Fibroblast of the aortic adventitia (primary cell): ENCODE measurements at places on chromosomes 2 and 18. TPM values are rescaled to one million over a fixed set of nuclear protein-coding genes. Genes with fewer than 3 reads are reported as not detected.

GRCh38 chr2:127737892-127738291 is 36.6 kb downstream of the SFT2D3 start:
- DNase-seq = peak; percentile 16

DNA sequence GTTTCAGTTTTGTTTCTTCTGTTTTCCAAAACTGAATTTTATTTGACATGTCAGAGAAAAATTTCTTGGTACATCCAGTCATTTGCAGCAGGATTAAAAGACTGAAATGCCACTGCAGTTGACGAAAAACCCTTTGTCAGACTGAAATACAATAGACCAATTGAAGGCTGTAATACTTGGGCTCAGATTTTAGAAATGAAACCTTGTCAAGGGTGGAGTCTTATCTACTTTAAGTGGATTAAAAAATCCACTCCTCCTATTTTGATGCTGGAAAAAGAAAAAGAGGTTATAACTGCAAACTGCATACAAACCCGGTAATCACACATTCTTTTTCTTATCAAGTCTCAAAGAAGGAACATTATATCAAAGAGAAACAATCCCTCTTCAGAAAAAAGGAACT is 80.2 kb upstream of the NEUROD1 start:
- DNase-seq = no peak

- no peak for DNase-seq
Observed at GRCh38 chr2:196104066-196104465, 35.4 kb upstream of the DNAH7 start.

- peak; percentile 88 for DNase-seq
Observed at GRCh38 chr2:111135910-111136297, 15.2 kb downstream of the BCL2L11 start.

- no peak for DNase-seq
Observed at GRCh38 chr2:43104763-43105162, 121.6 kb downstream of the ZFP36L2 start.

- no peak for DNase-seq
Observed at GRCh38 chr18:14941256-14941655, 193.3 kb downstream of the ANKRD30B start.

DNA sequence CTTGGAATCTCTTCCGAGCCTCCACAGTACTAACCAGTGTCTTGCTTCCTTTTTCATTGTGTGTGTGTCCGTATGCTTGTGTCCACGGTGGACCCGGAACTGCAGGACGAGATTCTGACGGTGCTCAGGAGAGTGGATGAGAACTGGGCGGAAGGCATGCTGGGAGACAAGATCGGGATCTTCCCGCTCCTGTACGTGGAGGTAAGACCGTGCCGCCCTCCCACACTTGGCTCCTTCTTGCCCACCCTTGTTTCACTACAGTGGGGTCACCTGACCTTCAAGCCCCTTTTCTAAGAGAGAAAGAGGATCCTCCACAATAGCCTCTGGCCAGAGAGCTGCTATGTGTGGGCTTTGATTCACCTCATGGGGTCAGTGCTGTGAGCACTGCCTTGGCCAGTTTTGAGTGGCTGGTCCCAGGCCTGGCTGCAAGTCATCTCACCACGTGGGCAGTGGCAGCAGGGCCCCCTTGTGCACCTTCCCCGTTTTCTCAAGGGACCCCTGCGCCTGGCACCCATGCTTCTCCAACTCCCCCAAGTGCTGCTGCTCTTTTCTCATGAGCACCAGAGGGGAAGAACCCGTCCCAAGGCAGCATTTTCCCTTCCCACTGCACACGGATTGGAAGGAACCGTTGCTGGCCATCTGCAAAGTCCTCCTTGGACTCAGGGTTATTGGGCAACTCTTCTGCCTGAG is 242.1 kb downstream of the SEPTIN10 start:
- DNase-seq = no peak

DNA sequence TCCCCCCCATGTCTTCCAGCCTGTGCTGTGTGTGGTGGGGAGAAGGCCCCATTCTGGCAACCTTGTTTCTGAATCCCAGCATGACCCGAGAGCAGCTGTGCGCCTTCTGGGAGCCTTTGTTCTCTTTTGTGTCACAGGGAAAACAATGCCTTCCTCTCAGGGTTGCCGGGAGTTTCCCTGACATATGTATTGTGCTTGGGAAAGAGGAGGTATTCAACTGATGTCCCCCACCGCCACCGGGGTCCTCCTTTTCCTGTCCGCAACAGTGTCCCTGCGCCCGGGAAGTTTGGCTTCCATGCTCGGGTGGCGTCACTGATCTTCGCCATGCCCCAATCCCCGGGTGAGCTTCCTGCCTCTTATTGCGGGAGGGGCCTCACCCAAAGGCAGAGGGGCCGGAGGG is 77.5 kb upstream of the ASB18 start:
- DNase-seq = no peak

DNA sequence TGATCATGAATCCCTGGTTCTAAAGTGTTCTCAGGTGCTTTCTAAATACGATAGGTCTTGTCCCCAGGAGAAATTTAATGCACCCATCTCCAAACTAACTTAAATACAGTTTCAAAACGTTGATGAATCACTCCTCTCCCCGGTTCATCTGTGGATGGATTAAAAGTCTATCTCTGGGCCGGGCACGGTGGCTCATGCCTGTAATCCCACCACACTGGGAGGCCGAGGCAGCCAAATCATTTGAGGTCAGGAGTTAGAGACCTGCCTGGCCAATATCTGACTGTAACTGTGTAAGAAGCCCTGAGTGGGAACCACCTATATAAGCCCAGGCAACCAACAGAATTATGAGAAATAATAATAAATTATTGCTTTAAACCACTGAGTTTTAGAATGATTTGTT is 78.7 kb downstream of the LONRF2 start:
- no peak for DNase-seq

- no peak for DNase-seq
Observed at GRCh38 chr2:145822892-145823534, 1303.1 kb upstream of the ZEB2 start.

DNA sequence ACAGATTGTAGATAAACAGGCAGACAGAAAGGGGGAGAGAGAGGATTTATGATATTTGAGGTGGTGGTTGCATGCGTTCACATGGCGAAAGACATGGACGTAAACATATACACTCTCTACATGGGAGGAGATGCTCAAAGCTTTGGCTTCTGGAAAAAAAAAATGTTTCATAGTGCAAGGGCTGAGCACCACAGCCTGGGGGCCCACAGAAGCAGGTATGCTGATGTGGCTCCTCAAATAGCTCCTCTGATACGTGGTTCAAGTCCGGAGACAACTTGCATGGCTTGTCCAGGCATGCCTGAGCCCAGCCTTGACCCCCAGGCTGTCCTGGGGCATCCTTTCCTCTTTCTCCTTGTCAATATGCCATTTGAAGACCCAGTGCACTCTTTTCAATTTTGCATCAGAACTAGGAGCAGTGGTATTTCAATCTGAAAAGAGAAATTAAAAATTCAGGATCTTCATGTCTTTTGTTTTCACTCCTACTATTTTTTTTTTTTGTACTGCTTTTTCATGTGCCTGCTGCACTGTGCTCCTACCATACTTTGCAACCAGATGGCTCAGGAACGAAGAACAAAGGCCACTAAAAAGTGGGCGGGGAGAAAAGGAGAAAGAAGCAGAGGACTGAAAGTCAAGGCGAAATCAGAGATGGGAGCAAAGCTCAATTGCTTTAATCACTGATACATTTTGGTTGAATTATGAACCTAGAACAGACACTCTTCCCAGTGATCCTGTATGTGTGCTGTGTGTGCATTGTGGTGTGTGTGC is 495.7 kb upstream of the TCF4 start:
- no peak for DNase-seq

- DNase-seq = no peak
Observed at GRCh38 chr2:38192976-38193375, 117.0 kb upstream of the CYP1B1 start.

GRCh38 chr2:83887757-83888156 is 571.3 kb downstream of the SUCLG1 start:
- no peak for DNase-seq

DNA sequence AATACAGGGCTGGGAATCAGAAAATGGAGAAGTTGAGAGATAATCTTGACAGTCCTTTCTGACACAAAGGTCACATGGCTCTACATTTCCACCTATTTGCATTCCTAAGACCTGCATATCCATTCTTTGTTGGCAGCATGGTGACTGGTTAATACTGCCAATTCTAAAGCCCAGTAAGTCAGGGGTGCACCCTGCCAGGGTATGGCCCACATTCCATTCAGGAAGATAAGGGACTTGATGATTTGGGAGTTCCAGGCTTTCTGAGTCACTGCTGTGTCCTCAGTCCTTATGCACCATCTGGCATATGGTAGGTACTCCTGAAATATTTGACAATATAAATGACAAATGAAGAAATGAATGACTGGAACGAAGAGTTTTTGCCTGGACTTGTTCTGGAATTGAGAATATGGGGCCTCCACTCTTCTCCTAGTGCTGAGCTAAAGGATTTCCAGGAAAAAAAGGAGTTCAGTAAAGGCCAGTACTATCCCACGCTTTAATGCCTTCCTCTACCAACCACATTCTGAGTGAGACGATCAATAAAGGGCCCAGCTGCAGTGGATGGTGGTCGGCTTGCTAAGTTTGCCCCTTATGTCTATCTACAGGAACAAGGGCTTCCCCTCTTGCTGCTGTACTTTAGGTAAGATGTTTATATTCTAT is 31.7 kb upstream of the EIF2AK3 start:
- peak; percentile 84 for DNase-seq

DNA sequence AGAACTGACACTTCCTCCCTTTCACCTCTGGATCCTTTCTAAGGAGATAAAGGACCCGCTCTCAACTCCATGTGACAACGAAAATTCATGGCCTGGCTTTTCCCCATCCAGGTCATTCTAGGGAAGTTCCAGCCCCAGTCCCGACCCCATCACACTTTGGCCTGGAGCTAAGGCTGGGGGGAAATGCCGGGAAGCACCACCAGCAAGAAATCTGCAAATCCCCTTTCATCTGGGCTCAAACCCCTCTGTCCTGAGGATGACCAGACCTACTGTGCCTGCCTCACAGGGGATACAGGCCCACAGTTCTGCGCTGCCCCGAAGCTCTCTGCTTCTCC is 1.3 kb downstream of the SIX2 start:
- no peak for DNase-seq

- DNase-seq = no peak
Observed at GRCh38 chr2:50624506-50624905, 407.4 kb downstream of the NRXN1 start.

- no peak for DNase-seq
Observed at GRCh38 chr2:55976681-55977080, 53.1 kb upstream of the EFEMP1 start.

- no peak for DNase-seq
Observed at GRCh38 chr2:152376385-152376784, 41.4 kb downstream of the FMNL2 start.

- DNase-seq = no peak
Observed at GRCh38 chr2:176585791-176586190, 316.5 kb downstream of the MTX2 start.

- DNase-seq = no peak
Observed at GRCh38 chr2:109143214-109144187, 14.5 kb downstream of the SH3RF3 start.

GRCh38 chr2:230134496-230135129 is 65.9 kb upstream of the SLC16A14 start:
- peak; percentile 90 for DNase-seq

DNA sequence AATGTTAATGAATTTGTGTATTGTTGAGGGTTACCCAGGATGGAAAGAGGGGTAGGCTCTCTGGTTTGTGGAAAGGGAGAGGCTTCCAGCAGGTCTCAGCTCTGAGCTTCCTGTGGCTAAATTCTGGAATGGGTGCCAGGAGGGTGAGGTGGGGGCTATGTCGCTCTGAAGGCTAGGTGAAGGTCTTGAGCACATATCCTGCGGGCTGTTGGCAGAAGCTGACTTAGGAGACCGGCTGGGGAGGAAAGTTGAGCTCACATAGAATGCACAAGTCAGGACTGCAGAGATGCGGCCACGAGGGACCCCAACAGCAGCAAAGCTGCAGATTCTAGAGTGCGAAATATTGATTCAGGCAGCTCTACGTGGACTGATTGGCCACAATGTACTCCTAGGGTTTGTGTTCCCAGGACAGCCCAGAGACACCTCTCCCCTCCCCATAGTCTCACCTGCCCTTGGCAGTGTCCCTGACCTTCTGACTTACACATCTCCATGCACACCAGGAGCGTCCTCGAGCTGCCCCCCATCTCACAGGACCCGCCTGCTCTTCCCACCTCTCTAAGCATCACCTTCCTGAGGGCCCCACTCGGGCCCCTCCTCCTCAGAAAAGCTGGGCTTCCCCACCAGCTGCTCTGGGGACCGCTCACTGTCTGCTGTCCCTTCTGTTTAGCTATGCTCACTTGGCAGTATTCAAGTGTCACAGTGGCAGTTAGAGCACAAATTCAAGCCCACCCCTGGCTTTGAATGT is 72.6 kb downstream of the ALK start:
- no peak for DNase-seq

DNA sequence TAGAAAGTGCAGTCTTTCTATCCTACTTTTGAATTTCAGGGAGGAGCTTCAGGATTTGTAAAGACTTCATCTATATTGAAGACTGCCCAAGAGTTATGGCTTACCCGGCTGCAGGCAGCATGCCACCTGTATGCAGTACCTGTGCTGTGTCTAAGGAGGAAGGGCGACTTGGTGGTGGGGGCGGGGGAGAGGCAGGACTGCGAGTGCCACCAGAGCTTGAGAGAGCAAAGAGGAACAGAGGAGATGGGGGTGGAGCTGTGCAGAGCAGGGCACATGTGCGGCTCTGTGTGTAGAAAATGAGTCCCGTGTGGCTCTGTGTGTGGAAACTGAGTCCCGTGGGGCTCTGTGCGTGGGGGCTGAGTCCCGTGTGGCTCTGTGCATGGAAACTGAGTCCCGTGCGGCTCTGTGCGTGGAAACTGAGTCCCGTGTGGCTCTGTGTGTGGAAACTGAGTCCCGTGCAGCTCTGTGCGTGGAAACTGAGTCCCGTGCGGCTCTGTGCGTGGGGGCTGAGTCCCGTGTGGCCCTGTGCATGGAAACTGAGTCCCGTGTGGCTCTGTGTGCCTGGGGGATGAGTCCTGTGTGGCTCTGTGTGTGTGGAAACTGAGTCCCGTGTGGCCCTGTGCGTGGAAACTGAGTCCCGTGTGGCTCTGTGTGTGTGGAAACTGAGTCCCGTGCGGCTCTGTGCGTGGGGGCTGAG is 43.2 kb downstream of the LDLRAD4 start:
- no peak for DNase-seq

DNA sequence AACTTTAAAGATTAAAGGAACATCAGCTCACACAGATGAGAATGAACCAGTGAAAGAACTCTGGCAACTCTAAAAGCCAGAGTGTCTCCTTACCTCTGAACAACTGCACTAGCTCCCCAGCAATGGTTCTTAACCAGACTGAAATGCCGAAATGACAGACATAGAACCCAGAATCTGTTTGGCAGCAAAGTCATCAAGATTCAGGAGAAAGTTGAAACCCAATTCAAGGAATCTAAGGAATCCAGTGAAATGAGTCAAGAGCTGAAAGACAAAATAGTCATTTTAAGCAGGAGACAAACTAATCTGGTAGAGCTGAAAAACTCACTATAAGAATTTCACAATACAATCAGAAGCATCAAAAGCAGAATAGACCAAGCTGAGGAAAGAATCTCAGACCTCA is 72.0 kb downstream of the STRADB start:
- peak; percentile 27 for DNase-seq

SCN9A gene
- total RNA-seq = 14.0 and 22.9 TPM in 2 replicates

ASPRV1 gene
- 0.54 TPM in 1 of 2 replicates, not detected in the other for total RNA-seq

DSC3 gene
- 0.09 and 12.1 TPM in 2 replicates for total RNA-seq

TEX44 gene
- total RNA-seq = not detected in 2 replicates

ESCO1 gene
- total RNA-seq = 15.6 and 26.0 TPM in 2 replicates

MAL gene
- total RNA-seq = not detected in 2 replicates

SERPINB10 gene
- not detected in 2 replicates for total RNA-seq

LRP2 gene
- 0.41 TPM in 1 of 2 replicates, not detected in the other for total RNA-seq

COL4A4 gene
- total RNA-seq = 1.1 and 2.6 TPM in 2 replicates

SLC9A4 gene
- total RNA-seq = not detected in 2 replicates

RPRM gene
- 0.27 TPM in 1 of 2 replicates, not detected in the other for total RNA-seq

POTEJ gene
- total RNA-seq = not detected in 2 replicates

HOXD3 gene
- 0.09 TPM in 1 of 2 replicates, not detected in the other for total RNA-seq

FAP gene
- 150 and 228 TPM in 2 replicates for total RNA-seq
